ENCODE measurements at places on chromosomes 3 and 15.

DNA sequence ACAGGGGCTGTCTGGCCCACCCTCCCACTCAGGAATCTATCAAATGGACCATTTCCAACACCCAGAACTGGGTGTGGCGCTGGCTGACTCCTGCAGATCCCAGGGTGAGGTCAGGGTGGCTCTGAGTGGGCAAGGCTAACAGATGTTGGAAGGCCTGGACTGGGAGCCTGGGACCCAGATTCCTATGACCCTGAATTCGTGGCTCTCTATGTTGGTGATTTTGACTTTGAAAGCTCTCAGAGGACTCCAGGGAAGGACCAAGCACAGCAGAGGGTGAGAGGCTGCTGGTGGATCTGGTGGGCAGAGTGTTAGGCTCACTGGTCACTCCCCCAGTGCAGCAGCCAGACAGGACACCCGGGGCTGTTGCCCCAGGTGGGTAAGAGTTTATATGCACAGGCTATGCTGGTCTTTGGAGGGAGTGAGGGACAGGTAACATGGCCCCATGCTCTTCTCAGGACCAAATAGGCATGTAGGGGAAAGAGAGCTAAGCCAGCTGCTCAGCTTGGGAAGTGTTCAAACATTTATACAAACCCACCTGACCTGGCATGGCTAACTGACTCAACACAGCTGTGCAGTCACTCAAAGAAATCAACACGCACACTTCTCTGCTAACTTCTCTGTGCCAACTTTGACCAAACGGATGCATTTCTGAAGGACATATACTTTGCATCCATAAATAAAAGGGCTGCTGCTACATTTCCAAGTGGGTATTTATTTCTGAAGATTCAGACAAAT is 62.6 kb upstream of the RAB6B start:
- DNase-seq: no peak

GRCh38 chr15:23797747-23798446 is 110.8 kb upstream of the NDN start:
- no peak for DNase-seq

DNA sequence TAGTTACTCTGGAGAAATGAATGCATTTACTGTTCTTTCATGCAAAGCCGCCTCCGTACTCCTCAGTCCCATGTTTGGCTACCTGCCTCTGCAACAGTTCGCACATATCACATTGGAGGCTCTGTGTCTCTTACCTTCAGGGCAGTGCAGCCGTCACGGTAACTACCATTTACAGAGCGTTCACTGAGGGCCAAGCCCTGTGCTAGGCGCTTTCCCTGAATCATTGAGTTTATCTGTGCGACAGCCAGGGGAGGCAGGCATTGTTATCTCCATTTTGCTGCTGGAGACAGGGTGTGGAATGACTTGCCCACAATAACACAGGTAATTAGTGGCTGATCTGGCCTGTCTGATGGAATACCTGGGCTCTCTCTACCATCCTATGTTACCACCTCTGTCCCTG is 115.0 kb downstream of the THSD4 start:
- DNase-seq: no peak

GRCh38 chr3:64856106-64856505 is 168.3 kb upstream of the ADAMTS9 start:
- peak; percentile 77 for DNase-seq

GRCh38 chr3:72441284-72441994 is 406.8 kb downstream of the SHQ1 start:
- no peak for DNase-seq

DNA sequence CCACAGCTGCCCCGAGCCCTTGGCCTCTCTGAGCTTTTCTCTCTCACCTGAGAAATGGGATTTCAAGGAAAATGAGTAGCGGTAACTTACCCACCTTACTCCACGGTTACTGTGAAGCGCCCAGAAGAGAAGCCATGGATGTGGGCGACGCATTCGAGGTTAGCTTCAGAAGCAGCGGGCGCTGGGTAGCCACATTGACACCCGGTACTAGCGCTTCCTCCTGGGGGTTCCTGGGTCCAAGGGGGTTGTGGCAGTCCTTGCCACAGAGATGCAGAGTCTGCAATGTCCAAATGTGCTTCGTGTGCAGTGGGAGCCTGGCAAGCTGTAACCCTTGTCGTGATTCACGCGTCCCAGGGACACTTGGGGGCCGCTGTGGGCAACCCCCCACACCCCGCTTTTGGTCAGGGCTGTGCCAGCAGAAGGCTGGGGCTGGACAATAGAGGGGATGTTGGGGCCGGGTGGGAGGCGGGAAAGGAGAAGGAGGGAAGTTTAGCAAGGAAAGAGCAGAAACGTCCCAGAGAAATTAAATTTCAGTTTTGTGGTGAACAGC is 41.4 kb upstream of the FURIN start:
- no peak for DNase-seq

- DNase-seq: no peak
Measured at GRCh38 chr3:120275618-120276017, 9.4 kb downstream of the GPR156 start.

DNA sequence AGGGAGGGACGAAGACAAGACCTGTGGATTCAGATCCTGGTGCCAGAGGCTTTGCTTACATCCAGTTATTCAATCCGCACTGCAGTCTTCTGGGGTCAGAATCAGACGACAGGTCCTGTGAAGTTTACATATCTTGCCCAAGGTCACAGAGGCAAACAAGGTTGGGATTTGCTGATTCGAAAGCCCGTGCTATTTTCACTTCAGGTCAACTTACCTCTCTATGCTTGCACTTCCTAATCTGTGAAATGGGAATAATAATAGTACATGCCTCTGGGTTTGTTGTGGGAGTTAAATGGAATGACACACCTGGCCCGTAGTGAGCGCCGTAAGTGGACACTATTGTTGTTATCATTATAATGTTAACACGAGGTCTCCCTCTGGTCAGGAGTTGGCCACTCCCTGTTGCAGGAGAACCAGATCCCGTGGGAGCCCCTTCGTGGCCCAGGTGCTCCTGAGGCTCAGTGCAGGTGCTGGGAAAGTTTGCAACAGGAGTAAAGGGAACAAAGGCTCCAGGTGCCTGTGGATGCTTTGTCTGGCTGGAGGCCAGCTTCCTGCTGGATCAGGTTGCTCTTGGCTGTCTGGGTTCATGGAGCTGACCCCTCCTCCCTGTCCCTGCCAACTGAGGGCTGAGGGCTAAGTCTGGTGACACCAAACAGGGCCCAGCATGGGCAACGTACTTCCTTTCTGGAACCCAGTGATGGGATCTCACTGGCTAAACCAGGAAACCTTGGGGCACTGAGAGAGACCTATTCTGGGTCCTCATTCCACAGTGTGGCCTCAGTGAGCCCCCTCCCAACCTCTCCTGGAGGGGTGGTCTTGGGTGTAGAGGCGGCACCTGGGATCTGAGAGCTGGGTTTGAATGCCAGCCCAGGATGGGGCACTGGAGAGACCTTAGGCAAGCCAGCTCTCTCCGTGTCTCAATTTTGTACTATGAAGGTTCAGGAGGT is 40.1 kb upstream of the SEMA4B start:
- DNase-seq: peak; percentile 57

DNA sequence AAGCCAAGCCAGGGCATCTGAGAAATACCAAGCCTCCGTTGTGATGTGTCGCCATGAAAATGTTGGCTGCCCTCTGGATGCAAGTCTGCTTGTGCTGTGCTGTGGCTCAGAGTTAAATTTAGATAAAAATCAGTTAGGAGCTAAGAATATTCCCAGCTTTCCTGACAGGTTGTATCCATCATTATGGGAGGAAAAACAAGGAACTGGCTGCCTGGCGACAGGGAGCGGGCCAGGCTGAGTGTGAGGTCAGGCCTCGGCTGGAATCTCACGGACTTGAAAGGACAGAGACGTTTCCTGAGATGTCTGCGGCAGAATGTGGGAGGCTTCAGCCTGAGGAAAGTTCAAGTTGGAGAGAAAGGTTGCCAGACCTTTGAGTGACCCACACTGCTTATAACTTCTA is 213.8 kb downstream of the THSD4 start:
- DNase-seq: no peak

DNA sequence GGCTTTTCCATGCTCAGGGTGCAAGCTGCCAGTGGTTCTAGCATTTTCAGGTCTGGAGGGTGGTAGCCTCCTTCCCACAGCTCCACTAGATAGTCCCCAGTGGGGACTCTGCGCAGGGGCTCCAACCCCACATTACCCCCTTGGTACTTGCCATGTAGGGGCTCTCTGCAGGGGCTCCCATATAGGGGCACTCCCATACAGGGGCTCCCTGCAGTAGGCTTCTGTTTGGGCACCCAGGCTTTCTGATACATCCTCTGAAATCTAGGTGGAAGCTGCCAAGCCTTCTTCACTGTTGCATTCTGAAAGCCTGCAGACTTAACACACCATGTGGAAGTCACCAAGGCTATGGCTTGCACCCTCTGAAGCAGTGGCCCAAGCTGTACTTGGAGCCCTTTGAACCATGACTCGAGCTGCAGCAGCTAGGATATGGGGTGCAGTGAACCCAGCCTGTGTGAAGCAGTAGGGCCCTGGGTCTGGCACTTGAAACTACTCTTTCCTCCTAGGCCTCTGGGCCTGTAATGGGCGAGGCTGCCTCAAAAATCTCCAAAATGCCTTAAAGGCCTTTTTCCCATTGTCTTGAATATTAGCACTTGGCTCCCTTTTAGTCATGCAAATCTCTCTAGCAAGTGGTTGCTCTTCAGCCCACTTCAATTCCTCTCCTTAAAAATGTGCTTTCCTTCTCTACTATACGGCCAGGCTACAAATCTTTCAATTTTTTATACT is 96.4 kb downstream of the TPRA1 start:
- no peak for DNase-seq

DNA sequence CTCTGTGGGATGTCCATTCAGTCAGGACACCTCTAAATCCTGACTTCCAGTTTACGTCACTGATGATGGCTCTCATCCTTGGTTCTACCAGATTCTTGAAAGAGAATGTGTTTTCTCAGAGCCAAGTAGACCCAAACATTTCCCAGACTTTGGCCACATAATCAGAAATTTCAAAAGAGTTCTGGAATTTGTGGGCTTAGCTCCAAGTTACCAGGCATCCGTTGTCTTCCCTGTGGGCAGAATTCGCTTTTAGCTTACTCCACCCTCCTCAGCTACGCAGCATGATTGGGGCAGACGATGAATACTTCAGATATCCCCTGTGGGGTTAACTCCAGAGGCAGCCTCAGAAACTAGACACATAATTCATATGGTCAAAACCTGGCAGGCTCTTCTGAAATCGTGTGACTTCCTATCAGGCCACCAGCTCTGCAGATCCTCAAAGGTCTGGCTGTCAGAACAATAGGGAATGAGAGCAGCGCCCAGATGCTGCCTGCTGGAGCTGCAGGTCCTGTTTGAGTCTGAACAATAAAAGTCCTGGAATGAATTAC is 30.6 kb downstream of the CRTC3 start:
- no peak for DNase-seq
